ENCODE measurements at places on chromosomes 1 and 21.

DNA sequence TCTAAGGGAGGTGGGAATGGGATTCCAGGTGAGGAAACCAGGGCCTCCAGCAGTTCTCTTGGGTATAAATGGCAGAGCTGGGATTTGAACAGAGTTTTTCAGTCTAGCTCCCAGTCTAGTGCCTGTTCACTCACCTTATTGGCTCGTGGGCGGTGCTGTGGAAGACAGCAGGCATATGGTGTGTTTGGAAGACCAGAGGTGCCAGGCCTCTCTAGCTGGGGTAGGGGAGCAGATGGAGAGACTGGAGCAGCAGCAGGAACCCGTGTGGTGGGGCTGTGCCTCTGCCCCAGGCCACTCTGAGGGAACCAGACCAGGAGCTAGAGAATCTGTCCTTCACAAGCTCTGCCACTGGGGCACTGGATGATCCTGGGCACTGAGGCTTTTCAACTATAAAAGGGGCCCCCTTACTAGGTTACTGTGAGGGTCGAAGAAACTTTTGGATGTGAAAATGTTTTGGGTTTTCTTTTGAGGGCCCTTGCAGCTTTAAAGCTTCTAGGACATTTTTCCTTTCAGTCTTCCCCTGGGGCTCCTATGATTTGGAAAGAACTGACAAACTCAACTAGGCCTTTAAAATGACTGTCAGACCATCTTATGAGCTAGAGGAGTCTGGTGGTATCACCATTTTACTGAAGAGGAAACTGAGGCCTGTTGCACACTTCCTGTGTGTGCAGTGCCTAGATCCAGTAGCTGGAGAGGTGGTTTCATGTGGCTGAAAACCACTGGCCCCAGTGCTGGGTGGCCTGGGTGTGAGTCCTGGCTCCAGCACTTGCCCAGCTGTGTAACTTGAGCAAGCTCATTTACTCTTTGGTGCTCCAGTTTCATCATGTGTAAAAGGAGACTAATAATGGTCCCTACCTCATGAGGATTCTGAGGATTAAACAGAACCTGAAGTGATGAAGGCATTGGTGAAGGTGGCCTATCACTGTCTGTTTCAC, 6.1 kb downstream of the DMRTB1 start:
- no peak for DNase-seq

DNA sequence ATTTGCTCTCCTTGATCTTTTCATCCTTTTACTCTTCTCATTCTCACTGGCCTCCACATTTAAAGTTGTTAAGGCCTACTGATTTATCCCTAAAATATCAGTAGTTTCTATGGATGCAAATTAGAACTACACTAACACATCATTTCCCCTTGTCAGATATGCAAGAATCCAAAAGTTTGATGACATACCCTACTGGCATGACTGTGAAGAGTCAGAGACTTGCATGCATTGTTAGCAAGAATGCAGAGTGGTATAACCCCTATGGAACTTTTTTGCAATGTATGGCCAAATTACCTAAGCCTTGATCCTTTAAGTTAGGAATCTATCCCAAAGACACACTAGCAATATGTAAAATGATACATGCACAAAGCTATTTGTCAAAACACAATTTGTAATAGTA, 23.6 kb upstream of the HIVEP3 start:
- no peak for DNase-seq

DNA sequence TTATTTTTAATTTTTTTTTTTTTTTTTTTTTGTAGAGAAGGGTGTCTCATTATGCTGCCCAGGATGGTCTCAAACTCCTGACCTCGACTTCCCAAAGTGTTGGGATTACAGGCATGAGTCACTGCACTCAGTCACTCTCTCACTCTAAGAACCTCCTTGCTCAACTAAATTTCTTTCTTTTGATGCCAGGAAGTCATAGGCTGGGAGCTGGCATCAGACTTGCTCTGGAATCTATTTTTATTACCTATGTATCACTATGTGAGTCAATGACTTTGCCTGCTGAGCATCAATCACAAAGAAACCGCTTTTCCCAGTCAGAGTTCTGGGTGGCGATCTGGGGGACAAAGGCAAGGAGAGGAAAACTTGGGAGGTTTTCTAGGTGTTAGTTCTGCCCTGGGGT, 35.5 kb upstream of the PARP1 start:
- DNase-seq, result no peak

- no peak for DNase-seq
Observed at GRCh38 chr21:42627527-42628289, 25.7 kb upstream of the PDE9A start.

DNA sequence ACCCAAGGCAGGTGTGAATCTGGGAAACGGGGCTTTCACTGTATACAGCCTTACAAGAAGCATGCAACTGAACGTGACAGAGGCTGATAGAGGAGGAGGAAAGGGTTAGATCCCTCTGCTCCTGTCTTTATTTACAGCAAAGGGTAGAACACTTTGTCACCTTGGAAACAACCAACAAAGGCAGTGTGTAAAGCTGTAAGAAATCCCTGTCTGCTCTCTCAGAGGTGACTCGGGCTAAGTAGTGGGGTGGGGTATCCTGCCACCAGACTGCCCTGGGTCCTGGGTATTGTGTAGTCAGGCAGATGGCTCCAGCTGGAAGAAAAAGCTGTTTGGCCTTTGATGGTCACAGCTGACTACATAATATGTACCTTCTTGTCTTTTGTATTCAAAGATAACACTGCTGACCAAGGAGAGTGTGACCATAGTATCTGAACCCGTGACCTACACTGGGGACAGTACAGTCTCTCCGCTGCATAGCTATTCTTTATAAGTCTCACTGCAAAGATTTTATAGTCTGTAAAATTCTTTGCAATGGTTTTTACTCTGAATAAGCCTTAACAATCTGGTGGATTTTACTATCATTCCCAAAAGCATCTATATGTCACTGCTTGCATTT, 22.1 kb upstream of the POU2F1 start:
- DNase-seq, result no peak

DNA sequence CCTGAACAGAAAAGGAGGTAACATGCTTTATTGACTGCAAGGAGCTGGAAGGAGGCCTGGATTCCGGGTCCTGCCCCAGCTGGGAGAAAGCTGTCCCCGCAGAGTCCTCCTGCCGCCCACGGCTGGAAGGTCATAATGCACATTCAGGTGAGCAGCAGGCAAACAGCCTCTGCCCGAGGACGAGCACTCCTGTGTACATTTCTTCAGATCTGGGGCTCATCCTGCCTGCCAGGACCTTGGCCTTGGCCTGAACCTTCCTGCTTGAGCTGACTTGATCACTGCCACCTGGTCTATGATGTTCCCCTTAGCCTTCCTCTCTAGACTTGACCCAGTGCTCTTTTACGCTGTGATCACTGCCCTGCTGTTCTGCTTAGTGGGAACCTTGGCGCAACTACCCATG, 17.9 kb upstream of the ZNF436 start:
- DNase-seq, result no peak

DNA sequence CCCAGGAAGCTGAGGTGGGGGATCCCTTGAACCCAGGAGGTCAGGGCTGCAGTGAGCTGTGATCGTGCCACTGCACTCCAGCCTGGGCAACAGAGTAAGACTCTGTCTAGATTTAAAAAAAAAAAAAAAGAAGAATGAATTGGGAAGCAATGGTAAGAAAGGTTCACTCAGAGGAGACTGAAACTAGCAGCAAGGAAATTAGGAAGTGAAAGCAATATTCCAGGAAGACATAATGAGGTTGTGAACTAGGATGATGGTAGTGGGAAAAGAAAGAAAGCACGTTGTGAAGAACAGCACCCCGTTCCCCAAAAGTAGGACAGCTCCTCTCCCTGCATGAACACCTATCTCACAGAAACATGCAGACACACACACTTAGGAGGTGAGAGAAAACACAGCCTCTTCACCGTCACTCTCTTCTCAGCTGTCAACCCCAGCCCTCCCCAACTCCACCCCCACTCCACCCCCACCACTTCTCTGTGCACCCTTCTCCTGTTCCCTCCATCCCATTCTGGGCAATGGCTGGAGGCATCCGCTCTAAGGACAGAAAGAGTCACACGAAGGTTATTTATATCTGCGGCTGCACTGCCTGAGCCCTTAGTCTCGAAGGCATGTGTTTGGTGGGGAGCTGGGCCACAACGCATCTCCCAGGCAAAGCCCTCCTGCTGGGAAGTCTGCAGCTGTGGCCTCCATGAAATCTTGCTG, 101.8 kb upstream of the LPGAT1 start:
- DNase-seq, result no peak

DNA sequence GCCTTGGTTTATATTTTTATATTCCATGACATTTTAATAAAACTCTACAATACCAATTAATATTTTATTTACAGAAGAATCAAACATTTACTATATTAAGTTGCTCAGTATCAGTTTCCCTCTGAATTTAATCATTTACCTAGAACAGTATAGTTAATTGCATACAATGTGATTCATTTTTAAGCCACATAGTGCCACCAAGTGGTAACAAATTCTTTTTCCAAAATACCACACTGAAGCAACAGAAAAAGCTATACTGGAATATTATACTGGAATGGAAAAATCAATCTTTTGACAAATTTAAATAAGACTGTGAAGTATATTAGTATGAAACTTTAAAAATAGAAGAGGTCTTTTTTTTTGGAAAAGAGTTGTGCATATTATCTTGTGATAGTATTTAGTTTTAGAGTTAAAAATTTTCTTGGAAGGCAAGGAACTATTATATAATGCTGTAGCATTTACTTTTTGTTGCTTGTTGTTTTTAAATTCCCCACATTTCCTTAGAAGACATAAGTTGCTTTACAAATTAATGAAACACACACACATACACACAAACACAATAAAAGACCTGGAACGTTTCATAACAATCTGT, 57.3 kb downstream of the ZNF644 start:
- DNase-seq, result peak; percentile 28

GRCh38 chr1:110961902-110962301, 1.8 kb downstream of the LRIF1 start:
- DNase-seq, result no peak

GRCh38 chr1:182170891-182171461, 109.5 kb upstream of the ZNF648 start:
- no peak for DNase-seq

GRCh38 chr1:51916587-51917405, 38.3 kb upstream of the NRDC start:
- DNase-seq, result no peak

DNA sequence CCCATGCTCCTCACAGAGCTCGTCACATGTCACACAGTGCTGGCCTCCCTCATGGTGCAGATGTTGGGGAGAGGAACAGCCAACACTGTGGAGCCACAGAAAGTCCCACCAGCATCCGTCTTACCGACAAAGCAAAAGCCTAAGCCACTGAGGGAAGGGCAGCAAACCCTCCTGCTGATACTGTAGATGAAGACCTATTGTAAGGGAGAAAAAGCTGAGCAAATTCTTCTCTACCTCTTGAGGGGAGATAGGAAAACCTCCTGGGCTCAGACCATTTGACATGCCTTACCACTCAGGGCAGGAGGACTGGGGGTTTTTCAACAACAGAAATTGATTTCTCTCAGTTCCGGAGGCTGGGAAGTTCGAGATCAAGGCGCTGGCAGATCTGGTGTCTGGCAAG, 95.9 kb downstream of the WDR64 start:
- DNase-seq, result no peak

DNA sequence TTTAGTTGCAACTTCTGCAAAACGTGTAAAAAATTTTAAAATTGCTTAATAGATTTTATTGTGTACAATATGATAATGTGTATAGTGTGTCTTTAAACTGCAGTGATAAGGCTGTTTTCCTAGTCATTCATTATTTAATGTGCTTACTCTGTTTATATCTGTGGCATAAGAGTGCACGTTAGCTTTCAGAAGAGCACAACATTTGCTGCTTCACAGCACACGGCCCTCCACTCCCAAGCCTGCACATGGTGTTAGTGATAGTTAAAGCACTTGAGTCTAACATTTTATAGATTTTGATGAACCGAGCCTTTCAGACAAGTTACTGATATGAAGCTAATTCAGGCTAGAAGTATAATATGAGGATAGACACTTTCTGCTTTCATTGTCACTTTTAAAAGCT, 120.6 kb downstream of the ADGRL2 start:
- DNase-seq, result no peak

DNA sequence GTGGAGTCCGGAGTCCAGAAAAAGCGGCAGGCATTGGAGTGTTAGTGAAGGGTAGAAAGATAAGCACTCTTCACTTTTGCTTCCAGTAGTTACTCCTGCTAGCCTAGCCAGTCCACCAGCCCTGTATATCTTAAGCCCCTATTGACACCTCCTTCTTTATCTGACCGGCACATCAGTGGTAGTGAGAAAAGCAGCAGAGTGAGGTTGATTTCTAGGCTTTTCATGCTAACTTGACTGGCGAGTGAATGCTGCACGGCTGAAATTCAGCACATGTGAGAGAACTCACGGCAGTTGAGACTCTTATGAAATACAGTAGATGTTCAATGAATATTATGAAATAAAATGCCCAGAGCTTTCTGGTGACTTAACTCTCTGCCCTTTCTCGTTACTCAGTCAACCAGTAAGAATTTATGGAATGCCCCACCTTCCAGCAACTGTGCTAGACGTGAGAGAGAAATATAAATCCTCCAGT, 128.2 kb downstream of the CACHD1 start:
- DNase-seq, result no peak

DNA sequence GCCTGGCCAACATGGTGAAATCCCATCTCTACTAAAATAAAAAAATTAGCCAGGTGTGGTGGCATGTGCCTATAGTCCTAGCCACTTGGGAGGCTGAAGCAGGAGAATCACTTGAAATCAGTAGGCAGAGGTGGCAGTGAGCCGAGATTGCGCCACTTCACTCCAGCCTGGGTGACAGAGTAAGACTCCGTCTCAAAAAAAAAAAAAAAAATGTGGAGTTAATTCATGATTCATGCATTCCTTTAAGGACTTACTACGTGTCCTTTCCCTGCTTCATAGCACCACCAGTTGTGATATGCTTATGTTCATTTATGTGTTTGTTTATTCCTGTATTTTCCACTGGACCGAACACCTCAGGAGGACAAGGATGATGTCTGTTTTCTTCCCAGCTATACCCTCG, 12.7 kb upstream of the PRELP start:
- no peak for DNase-seq

- no peak for DNase-seq
Observed at GRCh38 chr1:64033667-64034220, 169.7 kb upstream of the UBE2U start.

DNA sequence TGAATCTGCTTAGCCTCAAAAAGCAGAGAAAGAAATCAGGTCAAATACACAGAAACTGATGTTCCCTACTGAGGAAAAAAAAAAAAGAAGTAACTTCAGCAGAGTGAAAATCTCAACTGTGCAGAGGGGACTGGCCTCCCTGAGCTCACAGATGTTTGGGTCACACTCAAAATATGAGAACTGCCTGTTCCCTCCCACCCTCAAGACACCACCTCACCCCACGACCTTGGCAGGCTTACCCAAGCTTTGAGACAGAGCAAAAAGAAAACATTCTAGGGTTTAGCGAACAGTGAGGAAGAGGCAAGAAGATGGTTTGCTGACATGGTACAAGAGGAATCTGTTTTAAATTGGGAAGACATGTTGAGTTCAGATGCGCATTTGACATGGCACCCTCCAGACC, 48.8 kb downstream of the NID1 start:
- no peak for DNase-seq

Data from CD4-positive, alpha-beta T cell treated with Interleukin-12 subunit alpha and Interleukin-12 subunit beta, for 1 hour (primary cell).